ENCODE measurements at places on chromosomes 3 and 15.

DNA sequence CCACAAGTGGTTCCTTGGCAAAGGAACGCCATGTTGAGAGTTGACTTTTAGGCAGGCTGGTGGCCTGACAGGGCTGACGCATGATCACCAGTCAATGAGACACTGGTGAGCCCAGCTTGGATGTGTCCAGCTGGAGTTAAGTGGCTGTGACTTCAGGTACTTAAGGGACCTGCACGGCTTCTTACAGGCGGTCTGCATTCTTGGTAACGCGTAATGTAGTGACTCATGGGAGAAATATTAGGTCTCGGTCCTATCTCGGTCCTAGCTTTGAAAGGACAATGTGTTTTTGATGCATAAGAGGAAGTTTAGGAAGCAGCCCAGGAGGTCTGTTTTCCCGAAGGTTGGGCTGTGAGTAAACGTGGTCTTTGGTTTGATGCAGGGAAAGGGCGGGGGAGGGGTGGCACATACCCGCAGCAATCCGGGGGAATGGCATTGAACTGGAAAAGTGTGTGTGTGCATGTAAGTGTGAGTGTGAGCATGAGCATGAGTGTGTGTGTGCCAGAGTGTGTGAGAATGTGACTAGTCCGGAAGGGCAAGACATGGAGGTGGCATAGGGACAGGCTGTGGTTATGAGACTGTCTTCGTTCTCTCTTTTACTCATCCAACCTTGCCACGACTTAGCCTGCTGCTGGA lies 55.3 kb downstream of the FAM43A start:
- DNase-seq = no peak

DNA sequence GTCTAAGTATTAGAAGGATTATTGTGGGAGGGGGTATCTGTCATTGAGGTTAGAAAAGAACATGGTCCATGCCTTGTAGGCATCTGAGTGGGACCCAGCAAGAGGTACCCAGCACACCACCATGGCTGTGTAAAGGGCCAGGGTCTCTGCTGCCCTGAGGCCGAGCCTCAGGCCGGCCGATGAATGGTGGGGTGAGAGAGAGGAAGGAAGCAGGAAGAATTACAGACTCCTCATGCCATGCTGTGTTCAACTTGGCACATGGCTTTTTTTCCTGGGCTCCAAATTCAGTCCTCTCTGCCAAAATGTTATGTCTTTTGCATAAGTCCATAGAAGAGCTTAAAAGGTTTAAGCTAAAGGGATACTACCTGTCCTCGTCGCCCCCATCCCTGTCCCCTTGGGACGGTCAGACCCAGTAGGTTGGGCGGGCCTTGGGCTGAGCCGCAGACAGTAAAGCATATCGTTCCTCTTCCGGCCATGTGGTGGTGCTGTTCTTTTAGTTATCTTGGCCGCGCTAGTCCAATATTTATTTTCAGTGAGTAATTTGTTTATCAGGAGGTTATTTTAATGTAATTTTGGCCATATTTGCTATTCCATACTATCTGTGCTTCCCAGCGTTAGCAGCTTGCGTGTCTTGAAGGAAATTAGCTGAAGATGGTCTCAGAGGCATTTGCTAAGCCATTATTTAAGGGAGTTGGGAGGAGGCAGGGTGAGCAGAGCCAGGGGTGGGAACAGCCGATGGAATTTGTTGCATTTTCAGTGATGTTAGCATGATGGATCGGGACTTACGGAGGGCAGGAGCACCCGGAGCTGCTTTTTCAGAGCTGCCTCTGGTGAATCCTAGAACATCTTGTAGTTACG lies 152.4 kb downstream of the AGBL1 start:
- DNase-seq = no peak

- DNase-seq = no peak
Measured at GRCh38 chr15:78374436-78375393, 34.6 kb downstream of the CRABP1 start.

- DNase-seq = no peak
Measured at GRCh38 chr3:122760453-122761271, 33.0 kb downstream of the HSPBAP1 start.

DNA sequence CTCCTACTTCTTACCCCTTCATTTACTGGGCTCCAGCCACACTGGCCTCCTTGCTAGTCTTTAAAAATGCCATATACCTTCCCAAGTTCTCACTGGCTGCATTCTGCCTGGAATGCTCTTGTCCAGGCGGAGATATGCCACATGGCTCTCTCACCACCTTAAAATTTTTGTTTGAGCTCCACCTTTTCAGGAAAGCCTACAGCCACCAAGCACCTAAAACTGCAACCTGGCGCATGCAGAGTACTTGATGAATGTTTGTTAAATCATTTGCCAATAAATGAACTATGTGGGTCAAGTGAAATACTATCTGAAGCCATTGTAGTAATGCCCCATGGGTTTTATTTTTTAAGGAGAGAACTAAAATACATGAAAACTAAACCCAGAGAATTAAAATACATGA lies 54.3 kb downstream of the GLB1 start:
- DNase-seq = no peak

- no peak for DNase-seq
Measured at GRCh38 chr3:183695569-183696364, 1.8 kb upstream of the YEATS2 start.

All from T-cell (primary cell).